ENCODE measurements at places on chromosomes 7 and 10. TPM values are rescaled to one million over a fixed set of nuclear protein-coding genes. Genes with fewer than 3 reads are reported as not detected.

Gene CAV1
- 64.7 TPM for total RNA-seq

Gene GRID1
- total RNA-seq: 1.2 TPM

Gene LRRTM3
- not detected for total RNA-seq

Gene EN2
- 0.71 TPM for total RNA-seq

GRCh38 chr7:4663239-4664018, 18.7 kb upstream of the FOXK1 start:
- no peak for DNase-seq

DNA sequence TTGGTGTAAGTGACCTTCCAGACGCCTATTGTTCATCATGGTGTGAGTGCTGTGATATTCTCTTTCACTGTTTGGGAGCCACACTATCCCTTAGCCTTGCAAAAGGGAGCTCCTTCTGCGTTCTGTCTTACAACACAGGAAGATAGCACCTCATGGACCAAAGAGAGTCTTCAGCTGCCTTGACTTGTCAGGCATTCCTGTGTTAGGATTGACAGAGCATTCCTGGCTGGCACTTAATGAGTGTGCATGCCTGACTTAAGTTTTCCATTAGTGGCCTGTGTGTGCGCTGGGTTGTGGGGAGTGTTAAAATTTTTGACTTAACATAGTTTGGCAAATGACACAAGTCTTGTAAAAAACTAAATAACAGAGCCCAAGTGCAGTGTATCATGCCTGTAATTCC, 21.9 kb upstream of the MSRB2 start:
- DNase-seq: no peak

DNA sequence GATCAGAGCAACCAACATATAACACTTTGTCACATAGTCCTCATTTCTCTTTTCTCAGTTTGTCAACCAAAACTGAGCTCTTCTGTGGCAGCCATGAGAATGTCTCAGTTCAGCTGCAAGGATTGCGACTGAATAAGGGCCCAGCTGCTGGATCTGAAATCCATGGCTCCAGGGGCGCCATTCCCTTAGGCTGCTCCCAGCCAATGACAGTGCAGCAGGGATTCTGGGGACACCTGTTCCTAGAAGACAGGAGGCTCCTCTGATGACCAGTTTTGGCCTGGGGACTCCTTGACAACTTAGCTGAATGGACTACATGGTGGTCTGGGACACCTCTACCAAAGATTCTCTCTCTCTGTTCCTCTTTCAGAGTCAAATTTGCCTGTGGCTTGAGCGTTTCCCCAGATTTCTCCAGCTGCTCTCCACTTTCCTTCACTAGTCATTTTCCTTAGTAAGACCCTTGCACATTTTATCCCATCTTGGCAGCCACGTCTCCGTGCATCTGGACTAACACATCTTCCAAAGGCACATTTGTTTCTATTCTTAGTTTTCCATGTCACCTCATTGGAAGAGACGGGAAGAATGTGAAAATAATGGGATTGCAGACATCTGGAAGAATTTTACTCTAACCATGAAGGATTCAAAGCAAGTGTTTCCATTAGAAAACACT, 28.1 kb upstream of the KIF5B start:
- DNase-seq: no peak
